GF-D8 (cell line): ENCODE measurements at places on chromosomes 4 and X.
A peak's percentile ranks its signal among the peaks of the same experiment; 100 is the strongest.

GRCh38 chr4:55321707-55322264 lies 24.3 kb upstream of the SRD5A3 start:
- DNase-seq, result peak; percentile 48

GRCh38 chr4:186473933-186474332 lies 81.4 kb downstream of the MTNR1A start:
- DNase-seq, result no peak

DNA sequence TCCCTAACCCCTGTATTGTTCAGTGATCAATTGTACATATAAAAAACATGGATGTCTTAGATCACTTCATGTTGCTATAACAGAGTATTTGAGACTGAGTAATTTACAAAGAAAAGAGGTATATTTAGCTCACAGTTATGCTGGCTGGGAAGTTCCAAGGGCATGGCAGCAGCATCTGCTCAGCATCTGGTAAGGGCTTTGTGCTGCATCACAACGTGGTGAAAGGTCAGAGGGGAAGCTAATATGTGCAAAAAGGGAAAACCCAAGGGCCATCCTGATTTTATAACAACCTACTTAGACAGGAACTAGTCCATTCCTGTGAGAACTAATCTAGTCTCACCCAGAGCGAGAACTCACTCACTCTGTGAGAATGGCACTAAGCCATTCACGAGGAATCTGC lies 128.2 kb upstream of the OTUD4 start:
- DNase-seq, result no peak

DNA sequence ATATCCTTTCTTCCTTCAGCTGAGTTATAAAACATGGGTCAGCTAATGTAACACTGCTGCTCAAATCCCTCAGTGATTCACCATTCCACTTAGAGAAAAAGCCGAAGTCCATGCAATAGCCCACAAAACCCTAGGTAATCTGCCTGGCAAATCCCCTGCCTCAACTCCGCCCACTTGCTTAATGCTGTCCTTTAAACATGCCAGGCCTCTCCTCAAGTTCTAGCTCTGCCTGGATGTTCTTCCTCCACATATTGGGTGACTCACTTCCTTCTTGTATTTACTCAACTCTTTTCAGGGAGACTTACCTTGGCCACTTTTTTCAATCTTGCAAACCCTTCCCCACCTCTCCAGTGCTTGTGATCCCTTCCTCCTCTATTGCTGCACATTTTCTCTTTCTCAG lies 89.8 kb downstream of the EMCN start:
- no peak for DNase-seq

DNA sequence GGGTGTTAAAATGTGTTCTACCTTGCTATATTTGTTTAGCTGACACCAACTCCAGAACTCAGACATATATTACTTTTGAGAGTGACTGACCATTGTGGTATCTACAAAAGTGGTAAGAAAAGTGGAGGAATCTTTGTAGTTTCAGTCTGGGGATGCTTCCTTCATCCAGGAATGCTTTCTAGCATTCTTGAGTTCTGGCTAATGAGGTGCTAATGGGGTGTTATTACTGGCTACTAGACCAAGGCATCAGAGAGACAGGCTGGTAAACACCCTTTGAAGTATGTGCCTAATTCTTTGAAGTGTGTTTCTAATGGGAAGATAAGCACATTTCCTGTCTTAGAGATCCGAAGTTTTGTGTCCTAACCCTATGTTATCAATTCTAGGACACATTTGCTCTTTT lies 310.4 kb downstream of the SPRY1 start:
- no peak for DNase-seq
